Right forelimb (tissue), 1 donor: ENCODE measurements at places on chromosomes 7 and 10.

GRCh38 chr10:14062528-14063260 is 268.0 kb downstream of the FRMD4A start:
- no peak for DNase-seq

- DNase-seq, result no peak
Measured at GRCh38 chr7:36746347-36746746, 22.1 kb upstream of the AOAH start.

GRCh38 chr10:27618036-27618615 is 114.0 kb downstream of the RAB18 start:
- DNase-seq, result no peak

GRCh38 chr7:30212701-30213111 is 71.7 kb upstream of the ZNRF2 start:
- DNase-seq, result no peak

GRCh38 chr7:74501298-74501697 is 47.6 kb downstream of the GTF2IRD1 start:
- no peak for DNase-seq

GRCh38 chr10:123275136-123275564 is 120.9 kb downstream of the BUB3 start:
- DNase-seq, result no peak

DNA sequence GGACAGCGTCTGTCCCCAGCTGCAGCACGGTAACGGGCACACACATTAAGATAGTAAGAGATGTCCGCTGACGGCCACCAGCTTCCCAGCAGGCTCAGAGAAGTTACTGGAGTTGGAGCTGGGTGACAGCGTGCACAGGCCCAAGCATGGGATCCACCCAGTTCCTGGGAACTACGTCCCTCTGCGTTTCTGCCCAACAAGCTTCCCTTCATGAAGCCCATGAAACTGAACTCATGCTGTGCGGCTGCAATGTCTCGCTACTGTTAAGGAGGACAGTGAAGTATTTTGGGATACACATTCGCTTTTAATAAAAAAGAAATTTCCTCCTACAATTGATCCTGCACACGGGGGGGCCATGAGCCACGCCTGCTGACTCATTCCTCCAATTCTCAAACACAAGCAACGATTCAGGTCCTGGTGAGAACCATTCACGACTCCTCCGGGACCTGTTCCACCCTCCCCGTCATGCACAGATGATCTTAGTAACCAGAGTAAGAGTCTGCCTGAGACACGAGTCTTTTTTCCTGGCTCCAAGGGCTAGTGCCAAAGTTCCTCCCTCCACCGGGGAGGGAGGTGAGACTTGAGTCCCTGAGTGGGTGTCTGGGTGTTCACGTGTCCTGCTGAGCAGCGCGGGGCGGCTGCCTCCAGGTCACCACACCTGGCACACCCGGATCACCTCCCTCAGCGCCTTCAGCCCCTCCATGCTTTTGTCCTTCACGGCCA is 2.6 kb downstream of the PSMG3 start:
- peak; percentile 69 for DNase-seq

DNA sequence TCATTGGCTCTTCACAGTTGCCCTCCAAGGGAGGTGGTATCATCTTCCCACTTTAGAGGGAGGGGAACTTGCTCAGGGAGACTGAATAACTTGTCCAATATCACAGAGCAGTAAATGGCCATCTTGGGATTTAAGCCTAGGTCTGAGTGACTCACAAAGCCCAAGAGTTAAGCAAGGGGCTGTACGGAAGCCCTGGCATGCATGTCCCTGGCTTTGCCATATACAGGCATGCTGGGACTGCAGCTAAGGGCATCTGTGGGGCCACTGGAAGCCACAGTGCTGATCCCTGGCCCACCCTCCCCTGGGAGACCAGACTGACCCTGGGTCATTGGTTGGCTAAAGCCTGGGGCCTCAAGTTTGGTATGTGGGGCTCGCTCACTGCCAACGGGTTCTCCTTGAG is 3.1 kb downstream of the VSIR start:
- DNase-seq, result no peak

DNA sequence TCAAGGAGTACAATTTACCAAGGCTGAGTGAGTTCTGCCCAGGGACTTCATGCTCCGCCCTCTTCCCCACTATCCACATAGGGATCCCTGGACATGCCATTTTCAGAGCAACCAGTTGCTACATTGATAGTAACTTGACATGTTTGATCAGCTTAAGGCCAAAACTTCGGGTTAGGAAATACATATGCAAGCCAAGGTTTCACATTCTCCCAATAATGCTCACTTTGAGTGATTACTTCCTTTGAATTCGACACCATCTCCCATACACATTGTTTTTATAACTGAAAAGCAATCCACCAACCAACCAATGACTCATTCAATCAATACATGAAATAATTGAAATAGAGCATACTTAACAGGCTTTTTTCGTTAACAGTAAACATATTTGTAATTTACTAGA is 137.9 kb downstream of the GLI3 start:
- no peak for DNase-seq

DNA sequence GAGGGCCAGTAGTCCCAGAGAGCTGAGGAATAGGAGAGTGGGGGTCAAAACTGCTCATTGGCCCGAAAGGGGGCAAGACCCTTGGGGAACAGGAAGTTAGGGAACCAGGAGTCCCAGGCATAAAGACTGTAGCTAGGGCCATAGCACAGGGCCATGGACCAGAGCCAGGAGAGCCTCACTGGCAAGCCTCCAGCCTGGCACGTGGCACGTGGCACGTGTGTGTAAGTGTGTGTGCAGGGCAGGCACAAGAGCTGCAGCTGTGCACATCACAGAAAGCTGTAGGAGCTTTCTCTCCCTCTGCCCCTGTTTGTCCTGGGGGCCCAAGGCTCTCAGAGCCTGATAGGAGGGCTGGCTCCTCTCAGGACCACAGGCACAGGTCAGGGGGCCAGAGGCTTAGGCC is 47.8 kb upstream of the SLF2 start:
- DNase-seq, result no peak

- peak; percentile 89 for DNase-seq
Measured at GRCh38 chr10:102775935-102776669, 32.4 kb downstream of the WBP1L start.

DNA sequence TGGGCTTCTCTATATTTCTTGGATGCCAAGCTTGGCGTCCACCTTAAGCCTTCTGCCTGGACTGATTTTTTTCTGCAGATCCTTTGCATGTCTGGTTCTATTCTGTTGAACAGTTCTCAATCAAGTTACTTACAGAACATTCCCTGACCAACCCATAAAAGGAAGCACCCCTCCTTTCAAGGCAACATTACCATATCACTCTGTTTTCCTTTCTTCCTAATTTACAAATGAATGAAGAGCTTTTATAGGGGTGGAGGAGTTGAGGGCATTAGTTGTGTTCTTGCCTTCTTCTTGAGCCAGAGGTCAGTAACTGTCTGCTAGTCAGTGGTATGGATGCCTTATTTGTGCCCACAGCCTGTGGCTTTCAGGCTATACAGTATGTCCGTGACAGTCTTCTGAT is 361.0 kb downstream of the PHTF2 start:
- DNase-seq, result no peak

DNA sequence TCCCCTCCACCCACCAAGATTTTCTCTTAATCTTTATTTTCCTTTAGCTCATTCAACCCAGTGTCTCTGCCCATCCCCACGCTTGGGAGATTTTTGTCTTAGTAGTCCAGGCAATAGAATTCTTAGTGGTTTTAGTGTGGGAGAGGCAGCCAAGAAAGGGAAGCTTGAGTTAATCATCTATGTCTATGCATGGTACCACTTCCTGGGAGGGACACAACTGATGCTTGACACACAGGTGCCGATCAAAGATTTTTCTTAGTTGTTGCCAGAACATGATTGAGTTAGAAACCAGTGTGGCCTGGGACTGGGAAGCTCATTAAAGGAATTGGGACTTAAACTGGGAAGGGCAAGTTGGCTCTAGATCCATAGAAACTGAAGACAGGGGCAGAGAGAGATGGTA is 3.1 kb downstream of the STRA8 start:
- no peak for DNase-seq

DNA sequence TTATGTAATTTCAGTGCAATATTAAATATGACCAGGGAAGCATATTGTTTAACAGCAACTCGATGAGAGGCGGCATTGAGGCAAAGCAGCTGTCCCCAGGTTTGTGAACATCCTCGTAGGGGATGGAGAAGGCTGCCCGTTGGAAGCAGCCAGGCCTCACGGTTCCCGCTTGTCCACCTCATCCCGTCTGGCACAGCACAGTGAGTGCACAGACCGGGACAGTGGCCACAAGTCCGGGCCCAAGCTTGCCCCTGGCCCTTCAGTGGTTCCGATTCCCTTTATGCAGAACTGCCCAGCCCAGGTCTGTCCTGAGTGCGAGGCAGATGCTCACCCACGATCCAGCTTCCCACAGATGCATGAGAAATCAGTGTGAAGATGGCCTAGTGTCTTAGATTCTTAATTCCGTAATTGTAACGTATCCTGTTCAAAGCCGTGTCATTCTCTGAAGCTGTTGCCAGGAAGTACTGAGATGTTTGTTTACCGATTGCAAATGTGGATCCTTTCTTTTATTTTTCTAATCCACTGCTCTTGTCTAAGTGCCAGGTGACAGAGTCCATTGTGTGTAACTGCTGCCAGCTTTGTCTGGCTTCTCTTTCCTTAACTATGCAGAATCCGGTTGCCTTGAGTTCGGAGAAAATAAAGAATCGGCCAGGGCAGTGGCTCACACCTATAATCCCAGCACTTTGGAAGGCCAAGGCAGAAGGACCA is 35.5 kb downstream of the PFKP start:
- no peak for DNase-seq

DNA sequence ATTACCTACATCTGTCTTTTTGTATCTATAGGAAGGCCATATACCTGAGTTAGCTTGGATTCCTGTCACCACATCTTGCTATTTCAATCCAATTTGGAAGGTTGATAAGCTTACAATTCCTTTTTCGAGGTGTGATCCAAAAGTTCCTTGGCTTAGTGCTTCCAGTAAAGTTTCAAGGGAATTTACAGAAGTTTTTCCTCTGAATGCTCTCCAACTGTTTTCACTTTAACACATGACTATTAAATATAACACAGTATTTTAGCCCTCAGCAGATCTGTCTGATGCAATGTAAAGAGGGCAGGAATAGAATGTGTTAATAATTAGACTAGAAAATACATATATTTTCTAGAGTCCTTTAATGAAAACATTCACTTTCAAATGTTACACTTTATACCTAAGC is 171.4 kb downstream of the DKK1 start:
- DNase-seq, result no peak

- no peak for DNase-seq
Measured at GRCh38 chr7:17401791-17402627, 103.6 kb downstream of the AHR start.

- no peak for DNase-seq
Measured at GRCh38 chr10:103916876-103917275, 1.1 kb downstream of the STN1 start.

DNA sequence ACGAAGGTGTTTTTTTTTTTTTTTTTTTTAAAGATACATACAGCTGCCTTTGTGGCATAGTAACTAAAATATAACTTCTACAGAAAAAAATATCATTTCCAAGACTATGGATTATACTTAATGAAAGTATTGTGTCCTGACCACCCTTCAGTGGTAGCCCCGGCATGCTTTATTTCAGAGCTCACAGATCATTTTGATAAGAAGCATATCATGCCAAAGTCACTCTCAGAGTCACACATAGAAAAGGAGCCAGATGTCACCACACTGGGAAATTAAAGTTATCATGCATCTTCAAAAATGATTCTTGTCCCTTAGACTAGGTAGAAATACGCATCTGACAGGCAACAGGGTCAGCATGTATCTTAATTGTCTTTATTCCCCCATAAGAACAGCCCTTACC is 3.0 kb downstream of the ADARB2 start:
- DNase-seq, result no peak

DNA sequence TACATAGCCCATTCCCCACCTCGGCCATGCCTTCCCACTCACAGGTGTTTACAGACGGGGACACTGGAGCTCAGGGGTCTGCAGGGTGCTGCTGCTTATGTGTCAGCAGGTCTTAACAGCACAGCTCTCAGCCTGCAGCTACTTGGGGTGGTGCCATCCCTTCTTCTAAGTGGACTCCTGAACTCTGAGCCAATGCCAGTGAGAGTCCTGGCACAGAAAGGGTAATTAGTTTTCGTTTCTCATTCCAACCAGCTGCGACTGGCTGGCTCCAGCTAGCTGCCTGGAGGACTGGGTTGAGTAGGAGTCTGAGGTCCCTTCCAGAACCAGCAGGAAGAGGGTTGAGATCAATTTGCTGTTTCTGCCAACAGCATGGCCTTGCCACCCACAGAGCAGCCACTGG is 88.3 kb upstream of the AGK start:
- DNase-seq, result no peak

DNA sequence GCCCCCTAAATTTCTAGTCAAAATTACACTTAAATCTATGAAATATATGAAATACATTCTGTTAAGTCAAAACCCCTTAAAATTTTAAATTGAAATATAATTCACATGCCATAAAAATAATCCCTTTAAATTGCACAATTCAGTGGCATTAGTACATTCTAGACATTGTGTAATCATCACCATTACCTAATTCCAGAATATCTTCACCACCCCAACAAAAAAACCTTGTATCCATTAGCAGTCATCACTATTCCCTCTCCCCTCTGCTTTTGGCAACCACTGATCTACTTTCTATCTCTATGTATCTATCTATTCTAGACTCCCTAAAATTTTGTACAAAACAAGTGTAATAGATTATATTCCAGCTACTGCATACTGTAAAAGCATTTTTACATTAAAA is 261.2 kb downstream of the GLI3 start:
- no peak for DNase-seq

DNA sequence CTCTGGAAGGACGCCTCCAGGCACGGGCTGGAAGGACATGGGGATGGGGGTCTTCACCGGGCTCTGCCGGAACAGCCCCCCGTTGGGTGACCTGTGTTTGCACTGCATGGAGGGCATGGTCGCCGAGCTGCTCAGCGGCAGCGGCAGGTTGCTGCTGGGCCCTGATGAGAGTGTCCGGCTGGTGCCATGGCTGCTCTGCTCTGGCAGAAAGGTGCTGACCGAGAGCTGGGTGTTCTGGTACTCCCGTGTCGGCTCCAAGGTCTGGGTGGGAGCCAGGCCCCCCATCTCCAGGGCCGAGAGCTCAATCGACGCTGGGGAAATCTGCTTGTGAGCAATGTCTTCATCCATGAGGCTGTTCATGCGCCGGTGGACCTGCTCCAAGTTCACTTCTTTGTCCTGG is 764.3 kb downstream of the GRID1 start:
- no peak for DNase-seq

DNA sequence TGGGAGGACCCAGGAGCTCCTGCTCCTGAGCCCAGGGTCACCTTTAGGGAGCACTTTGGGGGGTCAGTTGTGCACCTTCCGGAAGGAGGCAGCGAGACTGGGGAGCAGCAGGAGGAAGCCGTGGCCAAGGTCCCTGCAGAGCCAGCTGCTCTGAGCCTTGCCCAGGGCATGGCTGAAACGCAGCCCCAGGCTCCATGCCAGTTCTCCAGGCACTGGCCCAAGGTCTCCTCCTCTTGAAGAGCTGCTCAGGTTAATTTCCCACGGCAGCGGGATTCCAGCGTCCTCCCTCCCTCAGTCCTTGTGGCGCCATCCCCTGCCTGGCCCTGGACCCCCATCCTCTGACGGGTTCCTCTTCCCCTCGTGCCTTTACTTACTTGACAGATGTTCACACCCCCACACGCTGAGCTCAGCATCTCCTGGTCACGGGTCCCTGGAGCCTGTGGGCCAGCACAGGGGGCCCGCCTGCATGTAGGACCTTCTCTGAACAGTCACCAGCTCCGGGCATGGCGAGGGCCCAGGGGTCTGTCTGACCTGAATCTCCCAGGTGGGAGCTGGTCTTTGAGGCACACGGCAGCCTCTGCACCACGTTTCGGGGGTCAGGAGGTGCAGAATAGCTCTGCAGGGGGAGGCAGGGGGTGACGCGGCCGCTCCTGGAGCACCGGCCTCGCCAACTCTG is 16.7 kb upstream of the CFAP46 start:
- DNase-seq, result no peak
